Activated CD8-positive, alpha-beta memory T cell treated with anti-CD3 and anti-CD28 coated beads for 4 hours (primary cell): ENCODE measurements at places on chromosomes 2 and 18.

DNA sequence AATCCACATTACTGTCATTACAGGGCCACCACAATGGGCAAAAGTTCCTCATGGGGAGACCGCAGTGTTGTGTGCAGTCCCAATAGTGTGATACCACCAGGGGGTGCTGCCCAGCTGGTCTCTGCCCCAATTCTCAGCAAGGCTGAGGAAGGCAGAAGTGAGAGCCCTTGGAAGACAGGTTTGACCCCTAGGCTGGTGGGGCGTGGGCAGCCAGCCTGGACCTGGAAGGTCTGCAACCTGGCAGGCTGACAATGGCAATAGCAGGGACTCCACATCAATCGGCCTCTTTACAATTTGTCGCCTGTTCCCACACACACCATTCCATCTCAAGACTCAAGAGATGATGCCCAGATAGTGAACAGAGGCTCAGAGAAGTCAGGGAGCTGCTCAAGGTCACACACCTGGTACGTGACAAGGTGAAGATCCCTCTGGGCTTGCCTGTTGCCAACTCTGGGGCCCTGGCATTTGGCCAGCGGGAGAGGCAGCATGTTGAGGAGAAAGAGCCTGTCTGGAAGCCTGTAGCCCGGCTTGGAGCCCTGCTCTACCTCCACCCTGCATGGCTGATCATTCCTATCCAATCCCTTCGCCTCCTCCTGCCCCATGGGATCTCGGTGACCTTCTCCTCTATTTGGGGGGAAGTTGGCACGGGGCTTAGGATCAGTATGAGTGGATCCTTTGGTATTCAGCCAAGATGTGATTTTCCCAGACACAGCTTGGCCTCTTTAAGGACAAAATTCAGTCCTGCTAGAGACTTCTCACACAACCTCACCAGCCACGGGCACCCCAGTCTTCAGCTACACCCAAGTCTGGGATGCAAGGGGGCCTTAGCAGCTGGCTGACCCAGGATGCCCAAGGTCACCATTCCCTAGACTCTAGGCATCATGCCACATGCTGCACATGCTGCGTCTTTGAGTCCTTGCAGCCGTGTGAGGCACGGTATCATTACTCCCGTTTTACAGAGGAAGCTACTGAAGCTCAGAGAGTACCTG lies 2.9 kb upstream of the ATOH8 start:
- peak; percentile 20 for DNase-seq

DNA sequence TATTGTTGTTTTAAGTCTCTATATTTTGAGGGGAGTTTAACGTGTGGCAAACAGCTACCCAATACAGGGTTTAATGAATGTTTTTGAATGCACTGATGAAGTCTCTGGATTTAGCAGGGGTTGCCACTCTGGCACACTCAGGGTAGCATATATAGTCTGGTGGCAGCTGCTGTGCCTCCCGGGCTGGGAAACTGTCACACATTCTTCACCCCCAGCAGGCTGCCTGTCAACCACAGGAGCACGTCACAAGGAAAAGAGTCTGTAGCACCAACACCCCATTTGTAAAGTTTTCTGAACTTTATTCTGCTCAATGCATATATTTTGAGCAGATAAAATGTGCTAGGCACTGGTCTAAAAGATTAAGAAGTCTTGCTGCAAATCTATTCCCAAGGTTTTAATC lies 39.3 kb downstream of the NGEF start:
- no peak for DNase-seq

DNA sequence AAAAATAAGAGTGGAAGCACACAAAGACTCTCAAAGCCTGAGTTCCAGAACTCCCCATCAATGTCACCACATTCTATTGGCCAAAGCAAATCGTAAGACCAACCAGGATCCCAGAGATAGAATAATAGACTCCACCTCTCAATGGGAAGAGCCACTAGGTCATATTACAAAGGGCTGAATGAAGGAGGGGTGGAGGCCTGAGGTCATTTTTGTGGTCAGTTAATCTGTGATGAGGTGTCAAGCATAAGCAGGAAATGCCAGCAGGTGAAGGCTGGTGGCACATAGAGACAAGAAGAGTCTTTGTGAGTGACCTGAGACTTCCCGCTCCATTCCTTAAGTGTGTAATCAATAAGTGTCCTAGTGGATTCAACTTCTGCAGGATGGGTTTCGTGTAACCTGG lies 144.3 kb downstream of the TFCP2L1 start:
- no peak for DNase-seq

GRCh38 chr18:23239350-23239692 lies 104.0 kb downstream of the CABLES1 start:
- no peak for DNase-seq

- DNase-seq: no peak
Measured at GRCh38 chr2:105143467-105144151, 97.9 kb upstream of the GPR45 start.

GRCh38 chr2:74499940-74500577 lies 656 bp upstream of the LBX2 start:
- no peak for DNase-seq

- no peak for DNase-seq
Measured at GRCh38 chr2:28729698-28730097, 21.9 kb upstream of the PPP1CB start.

- no peak for DNase-seq
Measured at GRCh38 chr2:159128191-159128590, 158.3 kb downstream of the WDSUB1 start.

GRCh38 chr18:51346404-51346803 lies 148.9 kb upstream of the MEX3C start:
- no peak for DNase-seq

GRCh38 chr18:58337686-58338085 lies 291.2 kb downstream of the ALPK2 start:
- DNase-seq: no peak

GRCh38 chr2:159753797-159754196 lies 41.5 kb downstream of the MARCHF7 start:
- no peak for DNase-seq

DNA sequence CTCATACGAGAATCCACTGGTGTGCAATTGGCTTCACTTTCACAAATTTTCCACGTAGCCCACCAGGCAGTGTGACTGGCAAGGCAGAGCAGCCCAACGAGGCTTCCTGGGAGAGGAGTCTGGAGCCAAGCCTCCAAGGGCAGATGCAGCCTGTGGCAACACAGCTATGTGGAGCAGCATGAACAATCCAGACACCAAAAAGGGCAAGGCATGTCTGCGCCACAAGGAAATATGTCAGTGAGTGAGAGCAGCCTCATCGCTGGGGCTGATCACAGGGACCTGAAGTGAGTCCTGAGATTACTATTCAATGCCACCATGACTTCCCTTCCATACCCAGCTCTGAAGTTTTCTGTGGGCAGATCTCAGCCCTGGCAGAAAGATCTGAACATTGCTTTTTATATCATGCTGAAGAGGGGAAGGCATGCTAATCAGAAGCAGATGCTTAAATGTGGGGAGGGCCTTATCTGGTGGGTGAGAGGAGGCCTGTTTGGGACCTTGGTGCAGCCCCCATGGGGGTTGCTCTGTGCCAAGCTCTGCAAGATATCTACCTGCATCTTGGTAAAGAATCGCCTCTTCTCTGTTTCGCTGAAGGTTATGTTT lies 40.0 kb upstream of the PUM2 start:
- no peak for DNase-seq

DNA sequence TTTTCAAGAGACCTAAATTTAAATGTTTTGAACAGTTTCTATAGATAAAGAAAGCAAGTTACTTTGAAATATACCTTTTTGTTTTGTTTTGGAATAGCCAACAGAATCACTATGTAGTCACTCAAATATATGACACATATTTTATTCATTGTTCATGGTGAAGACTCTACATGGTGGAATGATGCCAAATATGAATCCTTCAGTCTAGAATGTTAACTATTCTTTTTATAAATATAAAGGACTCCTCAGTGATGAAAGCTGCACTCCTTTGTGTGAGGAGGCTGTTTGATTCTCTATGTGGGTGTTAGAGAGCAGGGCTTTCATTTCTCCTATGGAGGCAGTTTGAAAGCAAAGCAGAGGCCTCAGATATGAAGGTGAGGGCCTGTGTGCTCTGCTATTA lies 396.4 kb upstream of the LRRTM1 start:
- no peak for DNase-seq

GRCh38 chr2:120539937-120540718 lies 194.2 kb downstream of the INHBB start:
- DNase-seq: no peak

GRCh38 chr2:74199871-74200305 lies 1.5 kb downstream of the MTHFD2 start:
- DNase-seq: no peak

DNA sequence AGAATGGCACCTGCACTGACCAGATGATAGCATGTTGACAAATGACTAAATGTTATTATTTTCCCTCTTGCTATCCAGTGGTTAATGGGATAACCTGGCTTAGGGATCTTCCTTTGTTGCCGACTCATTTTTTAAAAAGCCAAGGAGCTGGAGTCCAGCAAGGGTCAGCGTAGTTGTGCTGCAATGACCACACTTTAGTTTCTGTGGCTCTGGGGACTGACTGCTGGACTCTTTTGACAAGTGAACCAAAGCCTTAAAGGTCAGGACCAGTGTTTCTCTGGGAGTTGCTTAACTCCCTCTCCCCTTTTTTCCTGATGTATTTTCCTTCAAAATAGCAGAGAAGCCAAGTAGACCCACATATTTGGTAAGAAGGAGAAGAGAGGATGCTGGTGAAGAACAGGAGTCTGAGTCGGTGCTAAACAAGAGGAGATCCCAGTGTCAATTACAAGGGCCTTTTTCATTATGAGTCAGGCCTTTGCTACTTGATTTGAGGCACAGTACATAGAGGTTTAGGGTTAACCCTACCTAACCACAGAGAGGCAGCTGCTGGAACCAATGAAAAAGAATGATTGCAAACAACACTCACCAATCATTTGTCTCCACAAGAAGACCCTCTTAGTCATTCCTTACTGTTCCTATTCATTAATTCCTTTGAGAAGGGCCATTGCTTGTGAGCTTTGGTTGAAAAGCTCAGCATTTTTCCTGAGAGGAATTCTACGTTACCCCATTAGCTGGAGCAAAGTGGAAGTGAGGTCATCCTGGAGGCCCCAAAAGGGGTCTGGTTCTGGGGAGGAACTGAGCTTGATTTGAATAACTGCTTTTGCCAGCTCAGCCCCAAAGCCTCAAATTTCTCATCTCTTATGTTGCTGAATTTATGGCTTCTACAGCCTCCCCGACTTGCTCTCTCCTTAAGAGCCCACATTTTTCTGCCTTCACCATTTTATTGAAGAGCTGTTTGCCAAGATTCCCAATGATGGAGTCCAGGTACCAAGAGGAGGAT lies 137.6 kb upstream of the HNMT start:
- DNase-seq: no peak

- no peak for DNase-seq
Measured at GRCh38 chr18:12839057-12839525, 44.9 kb downstream of the PTPN2 start.

- no peak for DNase-seq
Measured at GRCh38 chr2:30433541-30434299, 13.3 kb upstream of the LCLAT1 start.

DNA sequence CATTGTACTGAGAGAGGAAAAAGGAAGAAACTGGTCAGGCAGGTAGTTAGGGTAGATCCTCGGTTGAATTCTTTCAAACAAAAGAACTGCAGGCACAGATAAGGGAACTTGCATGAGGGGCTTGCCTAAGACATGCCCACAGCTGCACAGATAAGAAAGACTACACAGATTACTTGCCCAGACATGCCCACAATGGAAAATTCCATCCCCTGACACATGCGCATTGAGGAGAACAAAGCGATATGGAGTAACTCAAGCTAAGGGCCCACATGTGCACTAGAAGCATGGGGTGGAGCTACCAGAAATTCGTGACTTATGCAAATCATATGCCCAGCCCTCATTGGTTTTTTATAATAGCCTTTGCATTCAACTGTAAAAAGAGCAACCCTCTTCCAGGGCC lies 181.3 kb upstream of the ZNF521 start:
- DNase-seq: no peak

DNA sequence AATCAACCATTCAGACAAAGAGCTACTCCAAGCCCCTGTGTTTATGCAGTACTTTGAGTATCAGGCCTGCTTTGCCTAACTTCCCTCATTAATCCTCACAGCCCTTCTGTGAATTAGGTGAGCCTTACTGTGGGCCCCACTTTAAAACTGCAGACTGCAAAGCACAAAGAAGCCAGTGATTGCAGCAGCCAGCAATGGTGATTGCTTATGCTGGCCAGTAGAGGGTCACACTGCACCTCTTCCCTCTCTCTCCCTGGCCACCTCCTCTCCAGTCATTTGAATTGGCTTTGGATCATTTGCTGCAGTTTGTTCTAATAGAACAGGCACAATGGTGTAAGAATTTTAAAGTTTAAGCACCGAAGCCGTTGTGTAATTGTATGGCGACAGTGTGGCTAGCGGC lies 229.9 kb downstream of the AGPS start:
- no peak for DNase-seq

DNA sequence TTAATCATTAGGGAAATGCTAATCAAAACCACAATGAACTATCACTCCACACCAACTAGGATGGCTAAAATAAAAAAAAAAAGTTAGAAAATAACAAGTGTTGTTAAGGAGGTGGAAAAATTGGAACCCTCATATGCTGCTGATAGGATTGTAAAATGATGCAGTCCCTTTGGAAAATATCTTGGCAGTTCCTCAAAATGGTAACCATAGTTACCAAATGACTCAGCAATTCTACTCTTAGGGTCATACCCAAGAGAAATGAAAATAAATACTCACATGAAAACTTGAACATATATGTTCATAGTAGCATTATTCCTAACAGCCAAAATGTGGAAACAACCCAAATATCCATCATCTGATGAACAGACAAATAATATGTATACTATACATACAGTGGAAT lies 15.7 kb upstream of the ACVR2A start:
- no peak for DNase-seq

- no peak for DNase-seq
Measured at GRCh38 chr2:32264422-32265105, at the start of gene NLRC4. TSS of gene NLRC4 (minus strand) at chr2:32264886. CDS start at chr2:32256775, 8,111 bp downstream.

DNA sequence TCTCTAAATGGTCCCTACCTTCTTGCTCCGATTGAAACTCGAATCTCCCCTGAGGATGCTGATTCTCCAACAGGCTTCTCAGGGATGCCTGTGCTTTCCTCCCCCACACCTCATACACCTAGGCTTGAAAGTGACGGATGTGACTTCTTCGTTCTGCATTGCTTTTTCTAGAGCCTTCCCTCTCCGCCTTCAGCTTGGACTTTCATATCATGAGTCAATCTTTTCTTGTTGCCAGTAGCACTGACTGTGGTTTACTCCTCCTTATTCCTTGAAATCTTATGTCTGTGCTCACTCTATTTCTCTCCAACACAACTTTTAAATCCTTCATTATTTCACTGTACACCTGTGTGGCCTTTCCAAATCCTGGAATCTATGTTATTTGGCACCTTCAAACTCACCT lies 451.4 kb downstream of the TMX3 start:
- DNase-seq: no peak

- no peak for DNase-seq
Measured at GRCh38 chr2:8298783-8299182, 383.1 kb upstream of the ID2 start.

DNA sequence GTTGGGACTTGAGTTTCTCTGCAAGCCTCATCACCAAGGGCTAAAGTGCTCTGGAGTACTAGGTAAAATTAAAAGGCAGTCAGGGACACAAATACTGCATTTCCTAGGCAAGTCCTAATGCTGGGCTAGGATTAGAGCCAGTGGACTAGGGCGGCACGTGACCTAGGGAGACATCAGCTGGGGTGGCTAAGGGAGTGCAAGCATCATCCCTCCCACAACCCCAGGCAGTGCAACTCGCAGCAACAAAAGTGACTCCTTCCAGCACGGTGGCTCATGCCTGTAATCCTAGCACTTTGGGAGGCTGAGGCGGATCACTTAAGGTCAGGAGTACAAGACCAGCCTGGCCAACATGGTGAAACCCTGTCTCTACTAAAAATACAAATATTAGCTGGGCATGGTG lies 30.7 kb upstream of the UPP2 start:
- no peak for DNase-seq

GRCh38 chr2:158782616-158783015 lies 12.5 kb upstream of the DAPL1 start:
- no peak for DNase-seq
